ENCODE measurements at places on chromosomes 6 and 20.

GRCh38 chr6:37667050-37667814, 30.5 kb downstream of the MDGA1 start:
- DNase-seq: no peak
- H3K36me3 ChIP-seq: no peaks in the 10 kb centered on the region
- no peaks in the 10 kb centered on the region for H3K27me3 ChIP-seq
- H3K4me3 ChIP-seq: no peak overlapping the region

GRCh38 chr6:36563237-36563927, 16.1 kb upstream of the STK38 start:
- H3K27me3 ChIP-seq: peaks cover 20% of the 10 kb centered on the region
- no peaks in the 10 kb centered on the region for H3K4me1 ChIP-seq
- H3K36me3 ChIP-seq: no peaks in the 10 kb centered on the region
- H3K4me3 ChIP-seq: no peak overlapping the region
- H3K27ac ChIP-seq: no peak overlapping the region
- DNase-seq: no peak

GRCh38 chr6:150093397-150093796, 24.5 kb upstream of the ULBP3 start:
- no peak overlapping the region for H3K27ac ChIP-seq
- no peak overlapping the region for H3K4me3 ChIP-seq
- DNase-seq: no peak
- peaks cover 12% of the 10 kb centered on the region for H3K27me3 ChIP-seq

GRCh38 chr6:163620670-163621330, 206.3 kb downstream of the QKI start:
- H3K4me1 ChIP-seq: no peaks in the 10 kb centered on the region
- H3K27me3 ChIP-seq: no peaks in the 10 kb centered on the region
- H3K4me3 ChIP-seq: no peak overlapping the region
- no peak overlapping the region for H3K27ac ChIP-seq

DNA sequence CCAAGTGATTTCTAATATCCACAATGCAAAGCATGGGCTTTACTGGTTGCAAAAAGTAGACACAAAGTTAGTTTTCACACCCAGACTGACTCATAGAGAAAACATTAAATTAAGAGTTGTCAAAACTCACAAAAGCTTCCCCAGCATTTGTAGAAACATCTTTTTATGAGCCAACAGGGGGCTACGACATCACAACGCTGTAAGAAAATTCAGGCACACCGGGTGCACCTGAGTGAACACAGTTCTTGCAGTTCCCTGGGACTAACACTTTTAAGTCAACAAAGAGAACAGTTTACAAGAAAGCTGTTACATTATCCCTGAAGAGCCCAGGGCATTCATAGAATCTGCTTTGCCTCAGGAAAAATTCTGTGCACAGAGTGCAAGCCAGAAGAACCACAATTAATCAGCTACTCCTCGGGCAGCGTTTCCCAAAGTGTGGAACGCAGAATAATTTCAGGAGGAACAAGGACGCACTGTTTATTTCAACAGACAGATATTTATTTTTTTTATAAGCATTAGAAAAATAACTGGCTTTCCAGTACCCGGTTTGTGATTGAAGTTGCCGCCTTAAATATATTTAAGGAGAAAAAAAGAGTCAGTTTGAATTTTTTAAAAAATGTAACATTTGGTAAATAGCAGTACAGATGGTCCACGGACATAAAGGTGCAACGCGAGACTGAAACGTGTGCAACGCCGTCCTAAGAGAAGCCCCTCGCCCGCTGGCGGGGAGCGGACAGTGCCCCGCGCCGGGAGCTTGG, 1.2 kb downstream of the NCOA5 start:
- no peak for DNase-seq
- no peaks in the 10 kb centered on the region for H3K27me3 ChIP-seq
- peaks cover 35% of the 10 kb centered on the region for H3K4me1 ChIP-seq
- peaks cover 6% of the 10 kb centered on the region for H3K36me3 ChIP-seq
- H3K4me3 ChIP-seq: peak overlapping the region; percentile 84

- H3K27me3 ChIP-seq: no peaks in the 10 kb centered on the region
- H3K4me3 ChIP-seq: no peak overlapping the region
- no peaks in the 10 kb centered on the region for H3K4me1 ChIP-seq
- no peaks in the 10 kb centered on the region for H3K36me3 ChIP-seq
- DNase-seq: no peak
These were observed 36.8 kb downstream of the GCNT2 start for GRCh38 chr6:10557913-10558312.

- peaks cover 40% of the 10 kb centered on the region for H3K36me3 ChIP-seq
- peak overlapping the region; percentile 94 for H3K4me3 ChIP-seq
- peak overlapping the region; percentile 100 for H3K27ac ChIP-seq
- peaks cover 51% of the 10 kb centered on the region for H3K4me1 ChIP-seq
- DNase-seq: peak; percentile 95
These were observed 393 bp downstream of the BCLAF1 start for GRCh38 chr6:136289327-136289578.
